ENCODE measurements at places on chromosomes 3 and 15.

DNA sequence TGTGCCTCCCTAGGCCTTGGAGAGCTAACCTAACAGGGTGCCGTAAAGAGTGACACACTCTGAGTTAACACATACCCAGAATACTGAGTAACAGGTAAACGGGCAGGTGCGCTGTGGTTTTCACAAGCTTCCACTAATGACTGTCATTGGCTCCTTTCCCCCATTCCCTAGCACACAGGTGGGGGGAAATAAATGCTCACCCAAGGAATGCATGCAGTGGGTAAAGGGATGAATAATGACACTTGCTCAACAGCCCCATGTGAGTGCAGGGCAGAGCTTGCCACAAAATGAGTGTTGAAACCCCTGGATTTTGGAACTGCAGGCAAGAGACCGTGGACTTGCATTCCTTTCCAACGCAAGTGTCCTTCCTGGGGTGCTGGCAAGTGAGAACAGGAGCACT lies 57.6 kb downstream of the ADAMTS17 start:
- DNase-seq = no peak

- DNase-seq = no peak
Observed at GRCh38 chr3:196988241-196989029, 19.8 kb upstream of the PIGZ start.

DNA sequence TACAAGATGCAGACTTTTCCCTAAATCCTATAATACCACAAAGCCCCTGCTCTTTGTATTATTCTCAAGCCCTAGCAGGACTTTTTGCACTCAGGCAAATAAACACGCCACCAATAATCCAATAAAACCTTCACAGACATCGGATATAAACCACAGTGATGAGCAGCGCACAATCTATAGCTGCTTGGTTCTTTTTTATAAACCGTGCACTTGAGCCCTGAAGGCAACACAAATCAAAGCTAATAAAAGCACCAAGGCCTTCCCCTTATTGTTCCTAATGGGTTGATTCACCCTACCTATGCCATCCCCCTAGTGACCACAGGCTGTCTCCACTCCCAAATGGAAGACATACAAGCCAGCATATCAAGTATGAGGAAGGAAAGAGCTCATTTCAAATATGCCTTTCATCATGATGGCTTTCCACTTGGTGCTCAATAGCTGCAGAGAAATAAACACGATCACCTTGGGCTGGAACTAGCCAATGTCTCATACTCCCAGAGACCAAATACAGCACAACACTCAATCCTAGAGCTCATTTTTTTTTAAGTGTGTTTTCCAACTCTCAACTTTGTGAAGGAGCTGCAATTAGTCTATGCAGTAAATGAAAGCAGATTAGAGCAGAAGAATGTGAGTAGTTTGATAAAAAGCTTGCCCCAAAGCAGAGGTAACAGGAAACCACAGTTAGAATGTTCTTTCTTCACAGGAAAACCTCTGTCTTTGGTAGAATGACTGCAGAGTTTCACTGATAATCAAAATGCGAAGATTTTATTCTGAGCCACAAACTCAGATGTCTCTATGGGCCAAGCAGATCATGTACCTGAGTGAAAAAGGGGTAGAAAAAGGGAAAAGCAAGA lies 573.9 kb downstream of the AGBL1 start:
- no peak for DNase-seq

GRCh38 chr15:84795186-84795585 lies 22.0 kb upstream of the ALPK3 start:
- DNase-seq = no peak

DNA sequence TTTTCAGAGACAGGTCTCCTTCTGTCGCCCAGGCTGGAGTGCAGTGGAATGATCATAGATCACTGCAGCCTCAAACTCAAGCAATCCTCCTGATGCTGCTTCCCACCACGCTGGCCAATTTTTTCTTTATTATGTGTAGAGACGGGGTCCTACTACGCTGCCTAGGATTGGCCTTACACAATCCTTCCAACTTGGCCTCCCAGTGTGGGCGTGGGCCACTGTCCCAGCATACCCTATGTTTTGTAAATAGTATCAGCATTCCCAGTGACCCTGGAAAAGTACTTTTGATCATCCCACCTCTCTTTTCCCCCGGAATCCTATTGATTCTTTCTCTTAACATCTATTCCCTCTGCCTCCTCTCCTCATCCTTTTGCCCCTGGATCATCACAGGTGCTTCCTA lies 36.9 kb downstream of the SLC28A2 start:
- DNase-seq = no peak

- no peak for DNase-seq
Observed at GRCh38 chr3:29643034-29643425, 362.2 kb downstream of the RBMS3 start.

DNA sequence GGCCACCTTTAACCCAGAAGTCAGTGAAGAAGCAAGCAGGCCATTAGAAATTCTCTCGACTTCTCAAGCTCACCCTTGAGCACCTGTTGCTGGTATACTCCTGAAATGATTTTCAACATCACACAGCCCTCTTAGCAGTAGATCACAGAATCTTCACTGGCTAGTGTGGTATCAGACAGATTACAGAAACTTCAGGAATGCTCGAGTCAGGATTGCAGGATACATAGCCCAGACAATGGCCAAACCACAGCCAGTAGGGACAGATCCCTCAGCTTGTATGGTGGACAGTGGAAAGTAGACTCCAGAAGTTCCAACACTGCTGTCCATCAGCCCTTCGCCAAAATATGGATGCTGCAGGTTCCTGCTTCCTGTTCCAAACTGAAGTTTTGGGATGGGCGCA lies 4.5 kb upstream of the KLHL40 start:
- DNase-seq = no peak

- no peak for DNase-seq
Observed at GRCh38 chr3:101172516-101172915, 147.9 kb downstream of the IMPG2 start.

DNA sequence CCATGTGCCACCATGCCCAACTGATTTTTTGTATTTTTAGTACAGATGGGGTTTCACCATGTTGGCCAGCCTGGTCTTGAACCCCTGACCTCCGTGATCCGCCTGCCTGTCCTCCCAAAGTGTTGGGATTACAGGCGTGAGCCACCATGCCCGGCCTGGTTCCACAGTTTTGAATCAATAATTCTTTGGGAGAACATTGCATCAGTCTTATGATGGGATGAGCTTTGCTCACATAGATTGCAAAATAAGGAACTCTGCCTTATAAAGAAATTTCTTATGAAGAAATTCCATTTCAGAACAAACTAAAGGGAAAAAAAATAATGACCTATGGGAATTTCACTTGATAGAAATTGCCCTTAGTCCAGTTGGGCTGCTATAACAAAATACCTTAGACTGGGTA lies 15.8 kb upstream of the TMPRSS7 start:
- no peak for DNase-seq

GRCh38 chr3:18246336-18247060 lies 178.6 kb downstream of the SATB1 start:
- DNase-seq = no peak

- peak; percentile 40 for DNase-seq
Observed at GRCh38 chr15:90300988-90301706, 35.7 kb downstream of the NGRN start.

- DNase-seq = no peak
Observed at GRCh38 chr3:127589600-127590281, 792 bp downstream of the TPRA1 start.

GRCh38 chr3:183306798-183307671 lies 54.0 kb downstream of the B3GNT5 start:
- no peak for DNase-seq

- DNase-seq = no peak
Observed at GRCh38 chr3:100602506-100603444, 6.6 kb upstream of the ADGRG7 start.

DNA sequence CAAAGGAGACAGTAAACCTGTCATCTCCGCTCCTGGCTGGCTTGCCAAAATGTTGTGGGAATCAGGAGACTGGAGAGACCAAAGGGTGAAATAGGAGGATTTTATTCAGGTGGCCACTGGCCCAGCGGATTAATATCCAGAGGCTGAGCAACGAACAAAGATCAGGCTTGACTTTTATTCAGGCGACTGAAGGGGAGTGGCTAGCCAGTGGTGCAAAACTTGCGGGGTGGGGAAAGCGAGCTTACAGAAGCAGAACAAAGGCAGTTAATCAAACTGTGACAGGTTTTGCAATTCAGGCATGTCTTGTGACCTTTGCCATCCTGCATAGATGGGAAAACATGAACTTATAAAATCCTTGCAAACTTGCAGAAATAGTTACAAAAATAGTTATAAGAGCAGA lies 19.8 kb upstream of the ACAD9 start:
- DNase-seq = no peak

Data from central memory CD8-positive, alpha-beta T cell (primary cell).